Stimulated activated CD4-positive, alpha-beta T cell treated with anti-CD3 and anti-CD28 coated beads, Interleukin-12 subunit alpha, Interleukin-12 subunit beta, amount 100 ng/mL, for 24 hours (primary cell): ENCODE measurements at places on chromosomes 2 and 18.

DNA sequence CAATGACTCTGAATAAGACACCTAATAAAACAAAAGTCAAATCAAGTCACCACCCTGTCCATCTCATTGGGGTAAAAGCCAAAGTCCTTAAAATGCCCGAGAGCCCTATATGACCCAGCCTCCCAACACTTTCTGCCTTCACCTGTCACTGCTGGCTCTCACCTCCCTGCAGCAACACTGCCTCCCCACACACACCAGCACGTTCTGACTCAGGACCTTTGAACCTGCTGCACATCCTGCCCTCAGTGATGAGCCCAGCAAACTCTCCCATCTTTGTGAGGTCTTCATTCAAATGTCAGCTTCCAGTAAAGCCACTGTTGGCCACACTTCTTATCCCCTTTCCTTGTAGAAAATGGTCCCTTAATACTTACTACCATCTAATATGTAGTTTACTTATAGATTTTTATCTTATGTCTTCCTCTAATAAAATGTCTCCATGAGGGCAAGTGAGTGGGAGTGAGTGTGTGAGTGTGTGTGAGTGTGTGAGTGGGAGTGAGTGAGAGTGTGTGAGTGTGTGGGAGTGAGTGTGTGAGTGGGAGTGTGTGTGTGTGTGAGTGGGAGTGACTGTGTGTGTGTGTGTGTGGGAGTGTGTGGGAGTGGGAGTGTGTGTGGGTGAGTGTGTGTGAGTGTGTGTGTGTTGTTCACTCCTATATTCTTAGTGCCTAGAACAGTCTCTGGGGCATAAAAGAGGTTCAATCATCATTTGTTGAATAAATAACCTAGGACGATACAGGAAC, 504.7 kb downstream of the EIPR1 start:
- DNase-seq, result no peak

DNA sequence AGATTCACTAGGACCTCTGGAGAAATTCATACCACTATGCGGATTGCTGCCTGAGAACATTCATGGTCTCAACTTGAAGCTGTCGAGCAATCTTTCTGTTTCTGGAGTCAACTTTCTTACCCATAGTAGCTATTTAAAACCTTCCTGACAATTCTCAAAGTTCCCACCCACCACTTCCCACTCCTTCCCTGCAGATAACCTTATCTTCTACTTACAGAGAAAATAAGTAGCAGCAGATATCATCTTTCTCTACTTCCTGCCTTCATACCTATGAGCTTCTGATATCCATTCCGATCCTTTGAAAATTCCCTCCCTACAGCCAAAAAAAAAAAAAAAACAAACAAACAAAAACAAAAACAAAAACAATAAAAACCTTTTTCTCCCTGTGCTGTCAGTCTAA, 81.2 kb upstream of the CYRIA start:
- no peak for DNase-seq

DNA sequence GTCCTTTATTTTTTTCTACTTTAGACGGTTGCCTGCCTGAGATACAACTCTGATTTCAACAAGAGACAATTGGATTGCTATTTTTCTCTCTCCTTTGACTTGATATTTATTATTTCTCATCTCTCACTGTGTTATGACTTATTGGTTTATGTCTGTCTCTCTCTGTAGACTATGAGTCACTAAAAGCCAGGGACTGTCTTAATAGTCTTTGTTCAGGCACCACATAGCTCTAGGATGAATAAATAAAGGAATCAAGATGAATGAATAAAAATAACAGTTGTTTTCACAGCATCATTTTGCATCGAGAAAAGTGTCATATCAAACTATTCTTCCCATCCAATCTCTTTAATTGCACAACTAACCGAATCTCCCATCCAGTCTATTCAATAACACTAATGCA, 31.4 kb upstream of the CD28 start:
- DNase-seq, result no peak

GRCh38 chr2:162106746-162107145, 32.7 kb upstream of the DPP4 start:
- DNase-seq, result no peak

DNA sequence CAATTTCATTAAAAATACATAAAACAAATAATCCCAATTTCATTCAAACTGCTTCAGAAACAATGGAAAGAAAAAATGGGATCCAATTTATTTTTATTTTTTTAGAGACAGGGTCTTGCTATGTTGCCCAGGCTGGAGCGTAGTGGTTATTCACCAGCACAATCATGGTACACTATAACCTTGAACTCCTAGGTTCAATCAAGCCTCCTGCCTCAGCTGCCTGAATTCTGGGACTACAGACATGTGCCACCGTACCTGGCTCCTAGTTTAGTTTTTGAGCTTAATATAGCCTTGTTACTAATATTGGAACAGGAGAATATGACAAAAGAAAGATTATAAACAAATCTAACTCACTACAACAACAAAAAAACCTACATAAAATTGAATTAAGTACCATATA, 34.2 kb downstream of the SAP130 start:
- no peak for DNase-seq

- DNase-seq, result no peak
Observed at GRCh38 chr2:176879426-176879995, 333.1 kb upstream of the HNRNPA3 start.

DNA sequence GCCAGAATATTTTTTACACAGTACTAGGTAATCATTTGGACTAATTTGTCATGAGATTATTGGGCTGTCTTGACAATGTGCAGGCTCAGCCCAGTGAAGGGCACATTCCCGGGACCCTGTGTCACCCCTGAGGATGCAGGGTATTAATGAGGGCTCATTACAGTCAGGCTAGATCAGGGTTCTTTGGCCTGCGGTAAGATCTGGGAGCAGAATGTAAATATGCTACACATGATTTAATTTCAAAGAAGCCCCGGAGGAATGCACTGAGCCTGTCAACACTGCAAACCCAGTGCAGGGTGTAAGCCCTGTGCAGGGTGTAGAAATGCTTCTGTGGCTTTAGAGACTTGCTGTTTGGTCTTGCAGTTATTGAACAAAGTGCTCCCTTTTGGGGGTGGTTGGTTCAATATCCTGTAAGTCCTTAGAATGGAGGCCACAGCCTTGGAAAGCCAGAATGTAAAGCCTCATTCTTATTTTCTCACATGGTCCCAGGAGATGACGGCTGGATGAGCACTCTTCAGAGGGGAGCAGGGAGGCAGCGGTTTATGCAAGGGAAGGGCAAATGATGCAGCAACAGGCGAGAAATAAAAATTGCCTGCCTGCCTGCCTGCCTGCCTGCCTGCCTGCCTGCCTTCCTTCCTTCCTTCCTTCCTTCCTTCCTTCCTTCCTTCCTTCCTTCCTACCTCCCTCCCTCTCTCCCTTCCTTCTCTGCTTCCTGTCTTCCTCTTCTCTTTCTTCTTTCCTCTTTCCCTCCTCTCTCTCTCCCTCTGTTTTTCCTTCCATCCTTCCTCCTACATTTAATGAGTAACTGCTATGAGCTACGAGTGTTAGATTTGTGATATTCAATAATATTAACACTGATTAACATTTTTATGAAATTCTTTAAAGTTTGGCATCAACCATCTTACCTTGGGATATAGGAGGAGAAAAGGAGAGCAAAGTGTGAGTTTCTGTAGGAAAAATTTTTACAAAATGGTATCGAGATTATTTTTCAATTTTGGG, 148.8 kb downstream of the VAPA start:
- DNase-seq, result no peak

GRCh38 chr2:39665811-39666490, at the start of gene TMEM178A:
TMEM178A (plus strand) TSS chr2:39665917; CDS start chr2:39665975, 58 bp downstream.
- DNase-seq, result no peak

DNA sequence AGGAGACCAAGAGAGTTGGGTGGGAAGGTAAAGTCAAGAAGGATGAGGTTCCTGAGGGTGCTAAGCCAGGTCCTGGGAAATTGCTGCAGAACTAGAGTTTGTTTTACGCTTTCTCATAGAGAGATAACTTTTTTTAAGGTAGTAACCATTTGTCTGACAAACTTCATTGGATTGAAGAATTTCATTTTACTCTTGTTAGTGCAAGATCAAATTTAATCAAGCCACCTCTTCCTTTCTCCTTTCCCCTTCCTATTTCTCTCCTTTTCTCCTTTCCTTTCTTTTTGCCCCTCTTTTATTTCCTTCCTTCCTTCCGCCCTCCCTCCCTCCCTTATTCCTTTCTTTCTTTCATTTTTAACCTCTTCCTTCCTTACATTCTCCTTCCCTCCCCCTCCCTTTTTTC, 65.4 kb downstream of the RDH14 start:
- no peak for DNase-seq

- DNase-seq, result no peak
Observed at GRCh38 chr2:46257476-46257875, 39.7 kb upstream of the EPAS1 start.

DNA sequence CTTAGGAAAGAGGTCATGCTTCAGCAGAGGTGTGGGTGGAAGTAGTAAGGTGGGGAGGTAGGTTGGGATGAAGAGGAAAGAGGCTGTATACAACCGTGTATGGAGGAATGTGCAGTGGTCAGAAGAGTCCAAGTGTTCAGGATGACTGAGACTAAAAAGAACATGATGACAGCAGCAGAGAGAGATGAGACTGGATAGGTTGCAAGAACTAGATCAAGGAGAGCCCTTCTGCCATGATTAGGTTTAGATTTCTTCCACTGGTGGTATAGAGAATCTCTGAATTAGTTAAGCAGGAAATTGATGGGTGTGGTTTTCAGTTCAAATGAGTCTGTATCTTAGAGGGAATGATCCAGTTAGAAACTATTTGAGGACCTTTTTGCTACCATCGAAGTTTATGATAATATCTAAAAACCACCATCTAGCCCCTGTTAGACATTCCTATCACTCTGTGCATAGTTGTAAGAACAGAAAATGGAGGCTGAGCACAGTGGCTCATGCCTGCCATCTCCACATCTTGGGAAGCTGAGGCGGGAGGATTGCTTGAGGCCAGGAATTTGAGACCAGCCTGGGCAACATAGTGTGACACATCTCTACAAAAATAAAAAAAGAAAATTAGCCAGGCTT, 221.0 kb downstream of the LTBP1 start:
- no peak for DNase-seq

GRCh38 chr2:213818436-213818835, 534.2 kb downstream of the SPAG16 start:
- DNase-seq, result no peak

DNA sequence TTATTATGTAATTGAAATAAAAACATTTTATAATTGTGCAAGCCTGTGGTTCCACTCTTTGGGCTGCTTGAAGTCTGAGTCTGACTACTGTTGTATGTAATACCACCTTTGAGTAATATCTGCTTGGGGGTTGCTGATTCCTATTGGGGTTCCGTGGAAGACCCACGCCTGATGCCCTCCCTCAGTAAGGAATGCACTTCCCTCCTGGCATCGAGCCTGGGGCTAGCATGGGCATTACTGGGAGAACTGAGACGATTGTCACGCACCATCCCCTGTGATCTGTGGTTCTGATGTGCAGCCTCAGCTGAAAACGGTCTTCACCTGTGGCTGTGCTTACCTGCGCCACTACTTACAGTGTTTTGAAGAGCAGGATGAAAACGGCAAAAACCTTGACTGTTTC, 32.7 kb upstream of the RBM44 start:
- DNase-seq, result no peak

DNA sequence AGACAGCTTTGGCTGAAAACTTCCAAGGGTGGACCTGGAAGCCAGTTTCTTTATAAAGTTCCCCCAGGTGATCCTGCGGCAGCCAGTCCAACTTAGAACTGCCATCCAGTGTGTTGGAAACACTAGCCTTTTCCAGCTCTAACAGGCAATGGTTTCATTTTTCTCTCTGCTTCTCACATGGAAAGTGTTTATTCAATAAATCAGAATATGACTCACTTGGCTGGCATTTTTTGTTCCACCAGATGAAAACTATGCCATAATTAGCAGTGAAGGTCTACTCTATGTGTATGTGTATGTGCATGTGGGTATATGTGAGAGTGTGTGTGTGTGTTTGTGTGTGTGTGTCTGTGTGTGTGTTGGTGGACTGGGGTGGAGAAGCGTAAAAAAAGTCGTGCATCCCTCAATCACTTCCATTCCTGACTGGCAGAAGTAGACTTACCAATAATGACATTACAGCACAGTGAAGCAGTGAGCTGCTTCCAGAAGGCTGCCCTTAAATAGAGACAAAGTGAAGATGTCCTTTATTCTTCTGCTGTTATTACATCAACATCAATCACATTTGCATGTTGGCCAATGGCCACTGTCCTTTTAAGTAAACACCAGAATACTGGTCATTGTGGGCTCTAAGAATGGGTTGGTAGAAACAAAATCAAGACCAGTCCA, 90.9 kb upstream of the SETBP1 start:
- DNase-seq, result no peak

GRCh38 chr2:144003460-144004075, 516.4 kb downstream of the ZEB2 start:
- DNase-seq, result no peak

DNA sequence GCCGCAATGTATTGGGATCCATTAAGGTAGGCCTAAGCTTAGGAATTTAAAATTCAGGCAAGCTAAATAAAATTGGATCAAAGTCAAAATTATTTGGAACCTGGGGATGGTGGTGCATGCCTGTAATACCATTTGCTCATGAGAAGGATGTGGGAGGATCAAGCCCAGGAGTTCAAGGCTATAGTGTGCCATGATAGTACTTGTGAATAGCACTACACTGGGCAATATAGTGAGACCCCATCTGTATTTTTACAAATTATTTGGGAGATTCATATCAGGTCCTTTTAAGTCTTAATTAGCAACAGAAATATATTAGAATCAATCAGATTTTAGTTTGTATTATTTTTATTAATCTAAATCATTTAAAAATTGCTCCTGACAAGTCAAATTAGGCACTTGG, 39.8 kb upstream of the TLK1 start:
- no peak for DNase-seq

- no peak for DNase-seq
Observed at GRCh38 chr18:22368021-22368420, 49.7 kb downstream of the CTAGE1 start.

GRCh38 chr2:72995430-72996116, 75.9 kb downstream of the SFXN5 start:
- no peak for DNase-seq

DNA sequence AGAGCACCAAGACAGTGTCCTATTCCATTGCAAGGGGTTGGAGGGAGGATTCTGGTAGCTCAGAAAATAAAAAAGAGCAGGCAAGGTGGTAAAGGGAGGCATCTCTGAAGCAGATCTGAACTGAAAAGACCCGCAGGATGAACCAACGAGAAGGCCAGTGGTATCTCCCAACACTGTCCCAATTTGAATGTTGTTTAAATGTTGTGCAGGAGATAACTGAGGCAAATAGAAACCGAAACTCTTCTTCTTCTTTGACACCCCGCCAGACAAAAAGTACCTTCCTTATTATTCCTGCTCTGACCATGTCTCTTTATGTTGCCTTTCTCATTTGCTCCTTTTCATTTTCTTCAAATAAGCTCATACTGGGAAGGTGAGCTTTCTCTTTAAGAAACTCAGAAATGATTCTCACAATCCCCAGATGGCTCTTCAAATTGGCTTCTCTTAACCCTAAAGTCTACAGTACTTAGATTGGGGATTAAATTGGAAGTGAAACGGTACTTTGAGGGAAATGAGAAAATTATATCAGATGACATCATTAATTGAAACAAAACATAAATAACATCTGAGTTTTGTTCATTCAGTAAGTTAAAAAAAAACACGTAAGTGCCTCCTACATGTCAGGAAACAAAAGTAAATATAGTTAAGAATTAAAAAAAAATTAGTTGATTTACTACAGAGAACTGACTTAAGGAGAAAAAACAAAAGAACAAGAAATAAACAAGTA, 143.6 kb downstream of the WDPCP start:
- no peak for DNase-seq
